ENCODE measurements at places on chromosomes 11 and 22.

DNA sequence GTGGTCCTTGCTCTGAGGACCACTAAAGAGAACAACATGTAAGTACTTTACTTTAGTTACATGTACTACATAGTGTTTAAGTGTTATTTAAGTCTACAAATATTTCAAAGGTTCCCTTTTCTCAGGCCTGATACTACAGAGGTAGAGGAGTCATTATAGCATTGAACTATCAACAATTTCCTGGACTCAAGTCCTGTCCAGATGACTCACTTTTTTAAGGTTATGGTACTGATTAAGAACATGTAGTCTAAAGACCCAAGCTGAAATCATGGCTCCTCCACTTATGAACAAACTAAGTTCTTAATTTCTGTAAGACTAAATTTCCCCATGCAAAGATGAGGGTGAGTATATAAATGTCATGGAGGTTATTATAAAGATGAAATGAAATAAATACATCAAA is 74.7 kb downstream of the NARS2 start:
- H3K4me1 ChIP-seq = peaks cover 18% of the 10 kb centered on the region
- no peak overlapping the region for H3K4me3 ChIP-seq
- H3K27ac ChIP-seq = no peak overlapping the region
- no peaks in the 10 kb centered on the region for H3K27me3 ChIP-seq
- DNase-seq = no peak

GRCh38 chr11:18804199-18804999 is 12.8 kb upstream of the PTPN5 start:
- H3K36me3 ChIP-seq = no peaks in the 10 kb centered on the region
- H3K4me1 ChIP-seq = no peaks in the 10 kb centered on the region
- DNase-seq = no peak
- H3K27ac ChIP-seq = no peak overlapping the region

DNA sequence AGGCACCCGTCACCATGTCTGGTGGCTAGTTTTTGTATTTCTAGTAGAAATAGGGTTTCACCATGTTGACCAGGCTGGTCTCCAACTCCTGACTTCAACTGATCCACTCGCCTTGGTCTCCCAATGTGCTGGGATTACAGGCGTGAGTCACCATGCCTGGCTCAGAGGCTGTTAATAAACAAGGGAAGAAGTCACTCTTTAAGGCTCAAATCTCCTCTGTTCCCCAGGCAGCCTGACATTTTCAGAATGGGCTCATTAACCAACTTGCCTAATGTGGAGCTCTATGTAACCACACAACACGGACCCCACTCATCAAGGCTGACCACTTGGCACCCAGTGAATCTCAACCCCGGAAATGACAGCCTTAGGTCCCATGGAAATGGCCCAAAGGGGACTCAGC is 24.1 kb downstream of the APOL3 start:
- H3K36me3 ChIP-seq = peaks cover 21% of the 10 kb centered on the region
- H3K4me3 ChIP-seq = no peak overlapping the region
- no peak overlapping the region for H3K27ac ChIP-seq
- no peak for DNase-seq
- H3K4me1 ChIP-seq = peaks cover 13% of the 10 kb centered on the region
- no peaks in the 10 kb centered on the region for H3K27me3 ChIP-seq

GRCh38 chr11:72478669-72479068 is 44.3 kb upstream of the CLPB start:
- no peak for DNase-seq
- H3K36me3 ChIP-seq = no peaks in the 10 kb centered on the region
- H3K4me1 ChIP-seq = peaks cover 17% of the 10 kb centered on the region
- H3K27me3 ChIP-seq = peaks cover 25% of the 10 kb centered on the region
- no peak overlapping the region for H3K27ac ChIP-seq

- H3K4me1 ChIP-seq = no peaks in the 10 kb centered on the region
- H3K4me3 ChIP-seq = no peak overlapping the region
- H3K36me3 ChIP-seq = no peaks in the 10 kb centered on the region
These were observed 136.2 kb upstream of the SEZ6L start for GRCh38 chr22:26033071-26033470.

Measured in activated CD4-positive, alpha-beta memory T cell treated with anti-CD3 and anti-CD28 coated beads, Interleukin-2, amount 10 ng/mL, durations not matched to agents 7 days and 5 days (primary cell).